M059J (cell line): ENCODE measurements at places on chromosomes 12 and 14.

DNA sequence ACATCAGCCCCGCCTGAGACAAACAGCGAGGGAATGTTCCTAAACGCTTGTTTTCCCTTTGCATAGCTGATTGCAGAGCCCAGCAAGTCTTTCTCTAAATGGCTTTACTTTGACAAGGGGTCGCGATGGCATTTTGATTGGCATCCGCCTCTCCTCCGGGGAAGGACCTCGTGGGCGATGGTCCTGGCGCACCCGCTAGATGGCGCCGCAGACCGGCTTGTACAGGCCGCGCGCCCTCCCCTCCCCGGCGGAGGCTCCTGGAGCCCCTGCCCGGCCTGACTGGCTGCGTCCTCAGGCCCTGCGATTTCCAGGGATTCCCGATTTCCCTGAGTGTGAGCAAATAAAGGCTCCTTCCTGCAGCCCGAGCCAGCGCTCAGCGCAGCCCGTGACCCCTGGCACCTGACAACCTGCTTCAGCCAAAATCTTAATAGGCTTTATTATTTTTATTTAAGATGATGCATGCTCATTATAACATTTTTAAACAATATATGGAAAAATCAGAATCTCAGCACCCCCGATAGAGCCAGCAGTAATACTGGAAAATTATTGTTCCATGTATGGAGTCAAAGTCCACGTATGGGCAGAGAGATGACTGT, 468.3 kb downstream of the AACS start:
- no peak for DNase-seq

DNA sequence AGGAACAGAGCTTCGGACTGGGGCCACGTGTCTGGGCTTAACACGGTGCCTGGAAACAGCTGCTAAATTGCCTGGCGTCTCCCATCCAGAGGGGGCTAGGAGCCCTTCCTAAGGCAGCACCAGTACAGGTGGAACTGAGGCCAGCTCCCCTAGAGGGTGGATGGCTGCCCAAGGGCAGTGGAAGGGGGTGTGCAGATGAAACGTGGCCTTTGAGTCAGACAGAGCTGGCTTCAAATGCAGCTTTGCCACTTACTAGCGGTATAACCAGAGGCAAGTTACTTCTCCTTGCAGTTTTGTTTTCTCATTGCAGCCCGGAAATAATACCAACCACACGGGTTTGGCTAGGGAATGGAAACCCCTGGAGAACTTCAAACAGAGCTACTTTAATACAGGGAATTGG, 59.3 kb upstream of the SLC24A4 start:
- DNase-seq, result peak; percentile 9

GRCh38 chr12:96658075-96658474, 168.7 kb downstream of the CFAP54 start:
- no peak for DNase-seq

DNA sequence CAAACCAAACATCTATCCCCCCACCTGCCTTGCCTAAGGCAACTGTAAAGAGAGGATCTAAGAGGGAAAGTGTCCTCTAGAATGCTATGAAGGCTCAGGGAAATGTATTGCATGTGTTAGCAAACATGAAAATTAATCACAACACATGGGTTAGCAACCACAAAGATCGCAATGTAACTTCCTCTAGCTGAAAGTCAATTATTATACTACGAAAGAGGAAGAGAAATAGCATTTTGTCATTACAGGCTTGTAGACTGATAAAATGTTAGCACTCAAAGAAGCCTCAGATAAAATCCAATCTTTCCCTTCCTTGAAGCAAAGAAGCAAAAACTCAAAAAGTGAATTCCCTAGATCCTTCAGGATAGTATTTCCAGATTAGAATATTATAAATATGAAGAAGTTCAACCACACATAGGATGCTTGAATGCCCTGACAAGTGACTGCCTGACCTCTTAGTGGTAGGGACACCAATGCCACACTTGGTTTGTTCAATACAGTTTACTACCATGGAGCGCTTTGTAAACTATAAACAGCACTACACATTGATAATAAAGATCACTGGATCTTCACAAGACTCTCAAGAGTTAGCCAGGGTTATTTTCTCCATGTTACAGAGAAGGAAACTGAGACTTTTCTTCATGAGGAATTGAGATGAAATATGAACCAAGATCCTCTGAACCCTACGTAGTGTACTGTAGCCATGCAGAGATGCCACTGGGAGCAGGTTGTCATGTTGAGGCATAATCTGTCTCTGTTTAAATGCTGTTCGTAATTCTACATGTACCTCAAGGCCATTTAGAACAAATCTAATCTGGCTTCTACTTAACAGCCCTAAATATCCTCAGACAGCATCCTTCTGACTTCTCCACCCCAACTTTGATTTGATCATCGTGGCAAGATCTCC, 100.7 kb downstream of the ITPR2 start:
- DNase-seq, result no peak

GRCh38 chr12:12336049-12336411, 14.0 kb downstream of the MANSC1 start:
- peak; percentile 80 for DNase-seq

DNA sequence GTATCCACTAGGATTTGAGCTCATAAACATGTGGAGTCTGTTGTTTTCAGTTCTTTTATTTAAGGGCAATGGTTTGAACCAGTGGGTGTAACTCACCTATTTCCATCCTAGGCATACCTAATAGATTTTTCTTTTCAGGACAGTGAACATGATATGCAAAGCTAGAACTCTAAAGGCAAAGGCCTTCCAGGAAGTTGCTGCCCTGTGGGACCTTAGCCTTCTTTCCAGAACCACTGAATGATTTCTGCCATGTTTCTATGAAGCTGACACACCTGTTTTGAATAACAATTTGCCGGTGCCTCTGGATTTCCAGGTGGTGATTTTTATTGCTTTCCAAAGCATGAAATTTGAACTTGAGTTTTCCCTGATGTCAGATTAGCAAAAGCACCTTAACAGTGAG, 372.9 kb upstream of the FAR2 start:
- DNase-seq, result no peak

- DNase-seq, result no peak
Observed at GRCh38 chr12:111088409-111088808, 168.0 kb upstream of the MYL2 start.

DNA sequence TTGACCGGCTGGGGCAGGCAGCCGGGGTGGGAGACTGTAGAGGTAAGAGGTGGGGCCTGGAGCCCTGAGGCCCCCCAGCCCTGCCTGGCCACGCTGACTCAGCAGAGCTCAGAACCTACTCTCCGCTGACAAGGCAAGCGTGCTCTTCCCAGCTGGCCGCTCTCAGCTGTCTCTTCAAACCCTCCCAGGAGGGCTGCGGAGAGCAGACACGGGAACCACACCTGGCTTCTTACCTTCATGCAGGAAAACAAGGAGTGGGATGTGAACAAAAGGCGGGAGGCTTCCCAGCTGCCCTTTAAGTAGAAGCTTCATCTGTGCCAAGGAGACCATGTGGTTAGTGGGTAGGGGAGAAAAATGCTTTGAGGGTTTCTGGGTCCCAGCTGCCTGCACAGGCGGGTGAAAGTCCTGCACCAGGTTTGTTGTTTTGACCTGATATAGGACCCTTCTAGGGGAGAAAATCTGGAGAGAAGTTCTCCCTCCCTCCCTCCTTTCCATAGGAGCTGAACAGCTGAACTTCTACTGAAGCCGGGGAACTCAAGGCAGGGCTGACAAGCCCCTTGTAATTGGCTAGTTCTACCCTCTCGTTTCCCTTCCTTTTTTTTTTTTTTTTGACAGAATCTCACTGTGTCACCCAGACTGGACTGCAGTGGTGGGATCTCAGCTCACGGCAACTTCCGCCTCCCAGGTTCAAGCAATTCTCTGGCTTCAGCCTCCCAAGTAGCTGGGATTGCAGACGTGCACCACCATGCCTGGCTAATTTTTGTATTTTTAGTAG, 12.8 kb upstream of the TESC start:
- DNase-seq, result no peak

GRCh38 chr14:23520899-23521533, 30.5 kb downstream of the ZFHX2 start:
- DNase-seq, result no peak

DNA sequence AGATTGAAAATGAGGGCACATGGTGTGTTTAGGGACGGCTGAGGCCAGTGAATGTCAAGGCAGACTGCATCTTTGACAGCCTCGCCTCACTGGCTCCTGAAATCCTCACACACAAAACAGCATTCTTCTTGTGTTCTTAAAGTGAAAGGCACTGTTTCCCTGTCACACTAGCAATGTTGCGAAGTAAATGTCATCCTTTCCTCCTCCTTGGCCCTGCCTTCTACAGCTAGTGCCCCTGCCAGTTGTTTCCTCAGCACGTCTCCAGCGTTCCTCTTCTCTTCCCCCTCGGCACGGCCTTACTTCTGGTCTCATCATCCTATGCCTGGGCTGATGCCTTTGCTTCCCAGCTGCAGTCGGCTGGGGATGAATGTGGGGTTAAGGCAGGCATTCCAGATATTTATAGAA, 129.4 kb upstream of the DNM1L start:
- DNase-seq, result no peak

DNA sequence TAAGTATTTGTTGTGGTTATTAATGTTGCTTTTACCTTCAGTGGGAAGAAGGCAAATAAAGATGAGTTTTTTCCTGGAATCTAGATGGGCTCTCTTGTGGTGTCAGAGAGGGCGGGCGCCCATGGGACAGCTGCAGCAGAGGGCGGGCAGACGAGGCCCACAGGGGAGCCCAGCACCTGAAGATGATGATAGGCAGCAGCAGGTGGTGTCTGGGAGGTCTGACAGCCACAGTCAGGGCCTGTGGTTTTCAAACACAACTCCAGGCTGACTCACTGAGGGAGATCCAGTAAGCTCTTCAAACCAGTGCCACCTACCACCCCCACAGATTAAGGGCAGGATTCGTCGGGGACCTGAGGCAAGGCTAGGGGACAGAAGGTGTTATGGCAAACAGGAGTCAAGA, 42.8 kb downstream of the NKX2-1 start:
- peak; percentile 40 for DNase-seq

- DNase-seq, result no peak
Observed at GRCh38 chr12:74482115-74482514, 55.5 kb upstream of the ATXN7L3B start.

- DNase-seq, result peak; percentile 15
Observed at GRCh38 chr12:11171969-11172675, 1.1 kb downstream of the SMIM10L1 start.

GRCh38 chr14:29587761-29588470, 339.7 kb downstream of the PRKD1 start:
- no peak for DNase-seq

DNA sequence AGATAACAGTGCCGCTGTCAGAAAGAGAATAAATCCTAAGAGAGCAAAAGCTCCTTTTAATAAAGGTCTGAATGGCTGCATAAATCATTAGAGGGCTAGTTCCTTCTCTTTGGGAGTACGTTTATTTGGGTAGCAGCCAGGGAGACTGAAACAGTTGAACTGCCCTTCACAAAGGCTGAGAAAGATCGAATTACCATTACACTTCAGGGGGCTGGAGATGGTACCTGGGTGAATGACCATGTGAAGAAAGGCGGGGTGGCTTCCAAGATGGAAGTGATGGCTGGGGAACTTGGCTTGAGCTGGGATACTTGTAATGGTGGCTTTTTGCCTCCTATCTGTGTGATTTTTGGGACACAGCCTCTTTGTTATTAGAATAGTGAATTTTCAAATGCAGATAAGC, 1.7 kb upstream of the FGD4 start:
- DNase-seq, result no peak

DNA sequence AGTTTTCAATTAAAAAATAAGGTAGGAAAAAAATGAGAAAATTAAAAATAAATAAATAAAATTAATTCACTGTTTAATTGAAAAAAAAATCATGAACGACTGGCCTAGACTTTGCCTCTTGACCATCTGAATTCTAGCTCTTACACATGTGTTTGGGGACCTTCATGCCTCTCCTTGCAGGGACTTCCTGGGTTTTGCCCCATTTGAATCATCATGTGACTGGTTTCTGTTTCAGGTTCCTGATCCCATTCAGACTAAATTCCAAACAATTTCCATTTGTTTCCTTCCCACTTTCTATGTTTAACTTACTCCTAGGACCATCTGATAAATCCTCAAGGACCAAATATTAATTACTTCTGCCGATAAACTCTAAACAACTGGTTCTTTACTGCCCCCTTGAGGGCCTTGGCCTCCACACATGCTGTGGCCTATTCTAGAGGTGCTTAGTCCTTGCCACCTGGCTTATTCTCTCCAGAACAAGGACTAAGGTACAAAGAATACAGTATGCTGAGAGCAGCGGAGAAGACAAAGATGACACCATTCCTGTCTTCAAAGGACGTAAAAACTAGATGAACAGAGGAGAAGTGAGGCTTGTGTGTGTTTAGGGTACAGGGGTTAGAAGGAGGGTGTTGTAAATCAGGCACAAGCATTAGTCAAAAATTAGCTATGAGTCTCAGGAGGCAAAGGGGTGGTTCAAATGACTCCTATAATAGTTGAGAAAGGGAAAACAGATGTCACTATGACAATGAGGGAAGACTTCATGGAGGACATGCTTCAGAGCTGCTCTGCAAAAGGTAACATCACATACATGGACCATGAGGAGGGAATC, 125.8 kb upstream of the AVPR1A start:
- DNase-seq, result peak; percentile 34

GRCh38 chr14:80095623-80096022, 115.7 kb downstream of the DIO2 start:
- DNase-seq, result peak; percentile 90

DNA sequence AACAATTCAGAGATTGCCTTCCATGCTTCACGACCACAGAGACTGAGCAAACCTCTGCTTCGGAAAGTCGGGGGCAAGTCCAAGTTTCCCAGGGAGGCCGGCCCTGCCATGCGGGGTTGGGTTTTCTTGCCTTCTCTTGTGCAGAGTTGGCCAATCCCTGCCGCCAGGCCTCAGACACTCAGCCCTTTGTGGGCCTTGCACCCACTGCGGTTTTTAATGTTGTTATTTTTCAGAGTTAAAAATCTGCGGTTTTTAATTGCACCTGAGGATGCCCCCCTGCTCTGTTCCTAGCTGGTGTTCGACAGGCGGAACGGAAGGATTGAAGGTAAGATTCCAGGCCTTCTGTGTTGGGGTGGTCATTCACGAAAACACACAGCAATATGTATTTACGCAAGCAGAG, 108.7 kb downstream of the CALM1 start:
- no peak for DNase-seq

DNA sequence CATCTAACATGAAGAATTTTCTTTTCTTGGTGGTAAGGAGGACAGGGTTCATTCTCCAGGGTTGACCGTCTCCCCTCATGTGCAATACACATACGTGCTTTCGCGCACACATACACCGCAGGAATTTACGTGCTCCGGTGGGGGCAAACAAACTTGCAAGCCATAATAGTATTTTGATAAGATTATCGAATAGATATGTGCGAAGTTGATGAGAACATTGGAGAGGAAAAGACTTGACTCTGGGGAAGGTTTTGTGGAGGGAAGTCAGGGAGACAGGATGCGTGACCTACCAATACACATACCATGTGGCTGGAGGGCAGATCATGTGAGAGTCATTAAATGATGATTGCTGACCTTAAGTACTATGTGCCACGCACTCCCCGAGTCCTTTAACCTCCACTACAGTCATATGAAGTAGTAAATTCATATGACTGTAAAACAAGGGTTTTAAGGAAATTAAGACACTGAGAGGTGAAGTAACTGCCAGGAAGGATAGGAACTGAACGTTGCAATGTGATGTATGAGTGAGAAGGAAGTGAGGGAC, 921 bp downstream of the RAD51B start:
- no peak for DNase-seq
